ENCODE measurements at places on chromosomes 11 and 22.

- no peak for DNase-seq
Observed at GRCh38 chr11:1830322-1831223, 4.2 kb upstream of the SYT8 start.

- no peak for DNase-seq
Observed at GRCh38 chr11:47437746-47438418, 11.1 kb downstream of the RAPSN start.

DNA sequence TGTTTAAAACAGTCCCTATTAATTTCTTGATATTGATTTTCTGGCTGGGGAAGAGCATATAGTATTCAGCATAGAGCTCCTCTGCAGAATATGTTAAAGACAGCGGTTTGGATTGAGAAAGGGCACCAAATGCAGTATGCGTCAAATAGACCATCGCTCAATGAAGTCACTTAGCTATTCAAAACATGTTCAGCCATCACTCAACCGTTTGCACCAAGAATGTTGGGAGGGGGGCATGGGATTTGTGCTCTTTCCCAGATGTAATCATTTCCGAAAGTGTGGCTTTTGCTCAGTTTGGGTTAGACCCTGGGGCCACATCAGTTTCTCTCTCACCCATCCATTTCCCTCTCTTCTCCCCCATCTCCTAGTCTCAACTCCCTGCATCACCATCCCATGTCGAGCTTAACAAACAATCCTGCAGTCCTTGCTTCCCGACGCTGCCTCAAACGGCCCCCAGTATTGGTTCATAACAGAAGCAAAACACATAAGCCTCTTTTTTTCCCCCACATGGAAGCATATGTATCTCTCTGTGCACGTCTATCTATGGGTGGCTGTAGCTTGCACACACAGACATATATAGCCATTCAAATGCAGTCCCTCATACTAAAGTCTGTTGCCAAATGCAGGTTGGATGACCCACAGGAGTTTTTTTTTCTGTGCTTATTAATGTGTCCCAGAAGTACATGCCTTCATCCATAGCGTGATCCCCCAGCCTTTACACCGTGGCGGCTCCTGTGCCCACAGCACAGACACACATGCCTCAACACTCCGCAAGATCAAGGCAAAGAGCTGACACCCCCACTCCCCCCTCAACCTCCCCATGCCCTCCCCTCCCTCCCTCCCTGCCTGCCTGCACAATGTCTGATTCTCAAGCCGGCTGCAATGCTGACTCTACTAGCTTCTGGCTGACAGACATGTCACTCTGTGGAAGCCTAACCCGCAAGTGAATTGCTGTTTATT lies 2.6 kb downstream of the CACNG2 start:
- no peak for DNase-seq

- no peak for DNase-seq
Observed at GRCh38 chr22:22512951-22513350, 4.4 kb upstream of the ZNF280B start.

GRCh38 chr22:47213571-47214230 lies 451.3 kb downstream of the TBC1D22A start:
- no peak for DNase-seq

- no peak for DNase-seq
Observed at GRCh38 chr11:63017306-63017974, 1.8 kb upstream of the SLC22A8 start.

DNA sequence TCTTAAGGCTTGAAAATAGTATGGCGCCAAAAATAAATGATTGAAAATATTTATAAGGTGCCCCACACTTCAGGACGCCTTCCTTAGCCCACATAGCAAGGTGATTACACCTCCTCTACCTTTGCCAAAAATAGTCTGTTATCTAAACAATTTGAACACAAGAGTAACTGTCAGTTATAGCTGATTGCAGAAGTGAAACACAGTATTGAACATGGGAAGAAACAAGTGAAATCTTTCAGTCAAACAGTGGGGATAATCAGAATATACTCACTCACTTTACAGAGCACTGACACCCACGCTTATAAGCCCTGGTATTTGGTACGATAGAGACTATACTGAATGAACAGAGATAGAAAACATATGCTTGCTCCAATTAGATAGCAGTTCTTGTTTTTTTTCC lies 203.1 kb downstream of the RAB38 start:
- DNase-seq, result no peak

DNA sequence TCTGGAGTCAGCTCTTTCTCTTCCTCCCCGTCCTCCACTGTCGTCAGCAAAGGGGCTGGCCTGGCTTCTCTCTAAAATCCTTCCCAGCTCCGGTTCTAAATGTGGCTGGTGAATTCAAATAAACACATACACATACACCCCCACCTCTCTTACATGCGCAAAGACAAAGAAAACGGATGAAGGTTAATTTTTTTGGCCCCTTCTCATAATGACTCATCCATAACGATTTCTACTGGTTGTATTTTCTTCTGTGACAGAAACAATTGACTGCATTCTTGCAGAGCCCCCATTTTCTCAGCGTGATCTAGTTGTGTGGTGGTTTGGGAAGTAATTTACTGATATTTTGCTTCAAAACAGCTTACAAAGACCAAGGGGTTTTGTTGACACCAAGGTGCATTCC lies 130.0 kb upstream of the NTM start:
- DNase-seq, result no peak

- no peak for DNase-seq
Observed at GRCh38 chr11:37699644-37700043, 1101.6 kb upstream of the RAG2 start.

DNA sequence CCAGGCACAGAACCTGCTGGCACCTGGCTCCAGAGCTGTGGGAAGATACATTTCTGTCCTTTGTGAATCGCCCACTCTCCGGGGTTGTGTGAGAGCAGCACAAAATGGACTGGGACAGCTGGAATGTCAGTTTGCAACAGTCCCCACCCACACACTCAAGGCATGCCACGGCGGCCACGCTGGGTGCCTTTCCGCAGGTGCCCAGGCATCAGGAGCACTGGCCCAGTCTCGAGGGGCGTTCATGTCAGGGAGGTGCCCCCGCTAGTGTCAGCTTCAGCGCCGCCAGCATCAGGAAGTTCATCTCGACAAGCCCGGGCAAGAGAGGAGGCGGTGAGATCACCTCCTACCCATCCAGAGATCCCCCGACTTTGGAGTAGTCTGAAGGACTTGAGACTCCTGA lies 2.1 kb downstream of the TP53AIP1 start:
- no peak for DNase-seq

DNA sequence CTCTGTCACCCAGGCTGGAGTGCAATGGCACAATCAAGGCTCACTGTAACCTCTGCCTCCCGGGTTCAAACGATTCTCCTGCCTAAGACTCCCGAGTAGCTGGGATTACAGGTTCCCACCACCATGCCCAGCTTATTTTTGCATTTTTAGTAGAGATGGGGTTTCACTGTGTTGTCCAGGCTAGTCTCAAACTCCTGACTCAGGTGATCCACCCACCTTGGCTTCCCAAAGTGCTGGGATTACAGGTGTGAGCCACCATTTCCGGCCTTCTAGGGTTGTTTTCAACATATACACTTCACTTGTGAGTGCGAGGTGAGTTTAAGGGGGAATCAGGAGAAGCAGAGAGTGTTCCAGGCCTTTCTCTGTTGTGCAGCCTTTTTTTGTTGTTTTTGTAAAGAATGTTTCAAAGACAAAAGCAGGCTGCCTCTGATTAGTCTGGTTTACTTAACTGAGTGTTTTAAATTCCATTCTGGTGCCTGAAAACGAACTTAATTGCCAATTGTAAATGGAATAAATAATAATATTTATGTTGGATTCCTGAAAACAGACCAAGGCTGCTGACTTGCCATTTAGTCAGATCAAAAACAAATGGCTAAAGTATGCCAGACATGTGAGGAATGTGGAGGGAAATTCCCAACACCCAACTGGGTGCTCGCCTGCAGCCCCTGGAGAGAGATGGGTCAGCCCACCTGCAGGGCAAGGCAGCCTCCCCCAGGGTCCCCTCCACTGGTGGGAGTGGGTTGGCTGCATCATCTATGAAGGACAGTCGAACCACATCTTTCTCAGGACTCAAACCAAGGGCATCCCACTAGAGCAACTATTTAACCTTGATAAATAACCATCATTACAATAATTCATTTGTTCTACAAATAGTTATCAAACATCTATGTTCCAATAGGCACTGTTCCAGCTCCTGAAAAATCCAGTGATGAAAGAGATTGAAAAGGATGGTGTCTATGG lies 4.6 kb upstream of the RANGAP1 start:
- DNase-seq, result no peak

DNA sequence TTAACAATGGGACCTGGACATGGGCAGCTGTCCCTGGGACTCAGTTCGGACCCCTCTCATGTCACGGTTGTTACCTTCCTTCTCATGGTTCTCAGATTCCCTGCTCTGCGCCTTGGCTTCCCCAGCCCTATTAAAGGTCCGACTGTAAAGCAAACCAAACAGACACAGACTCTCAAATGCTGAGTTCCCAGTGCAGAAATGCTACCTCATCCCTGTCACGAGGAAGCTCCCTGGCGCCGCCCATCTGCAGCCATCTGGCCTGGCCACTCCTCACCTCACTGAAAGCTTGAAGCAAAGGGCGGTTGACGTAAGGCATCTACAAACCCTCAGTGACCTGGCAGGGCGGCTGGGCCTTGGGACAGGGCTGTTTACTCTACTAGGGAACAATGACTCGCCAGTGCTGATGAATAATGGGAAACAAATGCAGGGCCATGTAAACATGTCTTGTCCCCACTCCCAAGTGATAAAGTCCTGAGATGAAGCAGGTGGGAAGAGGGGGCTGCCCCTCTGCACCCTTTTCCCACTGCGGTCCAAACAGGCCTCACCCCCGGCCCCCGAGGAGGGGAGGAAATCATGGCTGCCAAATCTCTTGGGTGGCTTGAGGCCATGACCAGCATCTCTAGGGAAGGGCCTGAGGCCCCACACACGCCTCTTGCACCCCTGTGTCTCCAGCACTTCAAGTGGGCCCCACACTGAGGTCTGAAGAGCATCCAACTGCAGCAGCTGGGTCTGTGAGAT lies 49.3 kb downstream of the SCUBE1 start:
- no peak for DNase-seq

DNA sequence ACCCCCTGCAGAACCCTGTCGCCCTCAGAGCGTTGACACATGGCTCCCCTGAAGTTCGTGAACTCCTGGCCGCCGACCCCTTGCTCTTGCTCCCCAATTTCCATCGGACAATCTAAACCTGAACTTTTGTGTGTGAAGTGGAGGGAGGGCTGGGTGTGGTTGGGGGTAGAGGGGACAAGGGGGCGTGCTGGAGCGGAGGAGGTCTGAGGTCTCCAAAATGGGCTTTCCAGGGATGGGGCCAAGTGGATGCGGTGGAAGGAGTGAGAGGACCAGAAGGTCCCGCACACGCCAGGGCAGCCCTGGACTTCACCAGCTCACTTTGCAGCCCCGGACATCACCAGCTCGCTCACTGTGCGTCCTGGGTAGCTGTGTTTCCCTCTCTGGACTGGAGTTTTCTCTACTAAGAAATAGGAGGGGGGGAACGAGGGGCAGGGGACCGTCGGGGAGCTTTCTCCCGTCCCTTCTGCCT lies 18.6 kb downstream of the CREB3L1 start:
- DNase-seq, result no peak

- DNase-seq, result no peak
Observed at GRCh38 chr11:94803491-94803890, 35.3 kb downstream of the AMOTL1 start.

- DNase-seq, result no peak
Observed at GRCh38 chr11:26096451-26096850, 235.5 kb upstream of the ANO3 start.

GRCh38 chr11:64744544-64745188 lies 724 bp upstream of the RASGRP2 start:
- no peak for DNase-seq

- peak; percentile 60 for DNase-seq
Observed at GRCh38 chr11:72222907-72223614, 1.5 kb upstream of the INPPL1 start.

- no peak for DNase-seq
Observed at GRCh38 chr22:42897960-42898359, 40.9 kb upstream of the ARFGAP3 start.

GRCh38 chr11:6413791-6414201 lies 5.1 kb downstream of the APBB1 start:
- DNase-seq, result no peak

- no peak for DNase-seq
Observed at GRCh38 chr11:85595285-85595884, 31.8 kb downstream of the DLG2 start.

DNA sequence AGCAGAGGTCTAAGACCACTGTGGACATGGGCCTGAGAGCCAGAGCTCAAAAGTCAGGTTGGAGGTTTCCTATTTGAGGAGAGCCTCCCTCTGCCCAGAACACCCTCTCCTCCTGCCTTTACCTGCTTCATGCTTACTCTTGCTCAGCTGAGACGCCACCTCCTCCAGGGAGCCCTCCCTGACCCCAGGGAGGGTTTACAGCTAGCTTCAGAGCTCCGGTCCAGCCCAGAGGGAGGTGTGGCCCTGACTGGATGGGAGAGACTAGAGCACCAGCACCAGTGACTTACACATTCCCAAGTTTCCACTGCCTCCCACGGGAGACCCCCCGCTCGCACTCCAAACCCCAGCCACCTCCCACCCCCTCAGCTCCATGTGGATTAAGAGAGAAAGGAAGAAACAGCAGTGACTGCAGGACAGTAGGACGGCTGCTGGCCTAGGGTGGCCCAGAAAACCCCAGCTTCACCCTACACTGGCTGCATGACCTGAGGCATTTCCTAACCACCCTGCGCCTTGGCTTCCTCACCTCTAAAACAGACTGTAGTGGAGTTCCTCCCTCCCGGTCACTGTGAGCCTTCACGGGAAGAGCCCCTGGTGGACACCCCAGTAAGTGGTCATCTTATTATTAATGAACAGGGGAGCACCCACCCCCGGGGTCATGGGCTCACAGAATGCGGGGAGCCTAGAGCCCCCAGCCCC lies 24.5 kb upstream of the PDGFB start:
- no peak for DNase-seq

- DNase-seq, result no peak
Observed at GRCh38 chr22:50016988-50017700, 4.6 kb upstream of the IL17REL start.

DNA sequence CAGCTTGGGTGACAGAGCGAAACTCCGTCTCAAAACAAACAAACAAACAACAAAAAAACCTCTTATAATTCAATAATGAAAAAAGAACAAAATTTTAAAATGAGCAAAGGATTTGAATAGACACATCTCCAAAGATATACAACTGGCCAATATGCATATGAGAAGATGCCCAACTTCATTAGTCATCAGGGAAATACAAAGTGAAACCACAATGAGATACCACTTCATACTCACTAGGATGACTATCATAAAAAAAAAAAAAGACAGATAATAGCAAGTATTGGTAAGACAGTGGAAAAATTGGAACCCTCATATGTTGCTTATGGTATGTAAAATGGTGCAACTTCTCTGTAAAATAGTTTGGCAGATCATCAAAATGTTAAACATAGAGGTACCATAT lies 28.7 kb upstream of the BARX2 start:
- no peak for DNase-seq

GRCh38 chr11:116788534-116788933 lies 711 bp upstream of the ZPR1 start:
- DNase-seq, result no peak

- no peak for DNase-seq
Observed at GRCh38 chr22:19067696-19068348, 54.4 kb downstream of the DGCR2 start.
